Muscle of leg (tissue), 16 donors: ENCODE measurements at places on chromosomes 12 and 14. TPM values are rescaled to one million over a fixed set of nuclear protein-coding genes. Genes with fewer than 3 reads are reported as not detected.

- H3K4me3 ChIP-seq, result no peak overlapping the region
- H3K27ac ChIP-seq, result peak overlapping the region; percentile 6
- peak; percentile 52 for DNase-seq
- peaks cover 10% of the 10 kb centered on the region for H3K4me1 ChIP-seq
These were observed 3.7 kb downstream of the DHRS7 start for GRCh38 chr14:60161196-60162107.

GRCh38 chr12:33536431-33536830 is 96.8 kb upstream of the SYT10 start:
- no peak for DNase-seq
- H3K4me1 ChIP-seq, result no peaks in the 10 kb centered on the region
- no peak overlapping the region for H3K27ac ChIP-seq
- H3K36me3 ChIP-seq, result no peaks in the 10 kb centered on the region
- no peaks in the 10 kb centered on the region for H3K27me3 ChIP-seq

DNA sequence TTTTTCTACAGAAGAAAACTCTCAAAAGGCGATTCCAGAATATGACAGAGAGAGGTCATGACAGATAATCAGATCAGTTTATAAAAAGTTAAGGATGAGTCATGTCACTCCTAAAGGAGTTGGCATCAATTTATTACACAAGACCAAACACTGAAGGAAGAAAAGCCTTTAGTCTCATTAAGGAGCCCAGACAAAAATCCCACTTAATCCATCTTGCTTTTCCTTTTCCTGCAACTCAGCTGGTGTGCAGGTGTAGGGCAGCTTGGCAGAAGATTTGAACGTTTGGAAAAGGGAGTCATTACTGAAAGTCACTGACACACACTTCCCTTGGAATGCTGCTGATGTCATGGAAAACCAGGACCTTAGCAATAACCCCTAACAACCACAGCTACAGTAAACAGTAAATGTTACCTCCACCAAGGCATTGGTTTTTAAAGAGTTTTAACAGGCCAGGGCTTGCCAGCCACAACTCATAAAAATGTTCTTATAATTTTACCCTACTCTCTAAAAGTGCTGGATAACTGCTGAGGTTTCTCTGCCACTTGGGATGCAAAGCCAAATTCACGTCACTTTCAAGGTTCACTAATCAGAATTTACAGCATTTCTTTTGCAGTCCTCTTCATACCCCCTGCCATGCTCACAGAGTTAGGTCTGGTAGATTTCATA is 320.6 kb downstream of the RAD51B start:
- H3K36me3 ChIP-seq, result no peaks in the 10 kb centered on the region
- no peak overlapping the region for H3K4me3 ChIP-seq
- H3K27ac ChIP-seq, result peak overlapping the region; percentile 82
- peaks cover 42% of the 10 kb centered on the region for H3K4me1 ChIP-seq
- DNase-seq, result peak; percentile 94

DNA sequence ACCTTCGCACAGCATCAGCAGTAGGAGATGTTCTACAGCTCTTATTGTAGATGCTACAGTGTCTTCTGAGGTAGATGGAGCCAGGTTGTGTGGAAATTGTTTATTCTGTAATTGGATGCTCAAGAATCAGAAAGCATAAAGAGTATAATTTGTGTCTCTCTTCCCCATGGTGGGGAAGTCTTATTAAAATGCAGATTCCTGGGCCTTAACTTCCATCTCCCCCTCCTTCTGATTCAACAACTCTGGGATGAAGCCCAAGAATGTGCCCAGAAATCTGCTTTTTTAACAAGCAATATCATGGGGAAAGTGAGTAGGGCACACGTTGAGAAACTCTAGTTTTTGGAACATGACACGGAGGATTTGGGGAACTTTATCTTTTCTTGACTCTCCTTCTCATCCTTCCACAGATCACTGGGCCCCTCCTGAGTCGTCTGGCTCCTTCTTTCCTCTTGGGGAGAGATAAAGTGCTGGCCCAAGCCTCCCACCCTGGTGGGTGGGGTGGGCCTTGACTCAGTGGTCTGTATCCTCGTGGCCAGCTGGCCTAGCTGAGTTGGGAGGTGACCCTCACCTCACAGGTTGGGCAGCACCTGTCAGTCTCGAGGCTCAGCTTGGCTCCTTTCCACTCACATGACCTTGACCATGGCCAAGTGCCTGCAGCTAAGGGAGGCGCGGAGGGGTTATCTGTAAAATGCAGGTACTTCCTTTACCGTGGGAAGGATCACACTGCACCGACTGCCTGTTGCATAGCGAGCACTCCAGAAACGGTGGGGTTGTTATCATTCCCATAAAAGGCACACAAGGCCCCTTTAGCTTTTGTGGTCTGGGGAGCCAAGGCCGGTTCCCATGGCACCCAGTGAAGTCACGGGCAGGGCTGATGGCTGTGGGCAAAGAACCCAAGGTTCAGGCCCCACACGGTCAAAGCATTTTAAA is 141.9 kb downstream of the CHST11 start:
- no peak overlapping the region for H3K4me3 ChIP-seq
- H3K27ac ChIP-seq, result no peak overlapping the region
- H3K27me3 ChIP-seq, result no peaks in the 10 kb centered on the region
- peaks cover 14% of the 10 kb centered on the region for H3K4me1 ChIP-seq
- H3K36me3 ChIP-seq, result no peaks in the 10 kb centered on the region

- no peak overlapping the region for H3K4me3 ChIP-seq
These were observed 136.1 kb upstream of the WSCD2 start for GRCh38 chr12:107992870-107993451.

- no peaks in the 10 kb centered on the region for H3K4me1 ChIP-seq
- H3K27me3 ChIP-seq, result no peaks in the 10 kb centered on the region
- DNase-seq, result no peak
- H3K4me3 ChIP-seq, result no peak overlapping the region
- no peaks in the 10 kb centered on the region for H3K36me3 ChIP-seq
These were observed 128.9 kb downstream of the FOXA1 start for GRCh38 chr14:37466003-37466622.

COL2A1 gene
- 88.7 TPM for total RNA-seq

HOXC10 gene
- 7.6 TPM for total RNA-seq
